ENCODE measurements at places on chromosomes 6 and 20. TPM values are rescaled to one million over a fixed set of nuclear protein-coding genes. Genes with fewer than 3 reads are reported as not detected.
A peak's percentile ranks its signal among the peaks of the same experiment; 100 is the strongest.

- no peak for DNase-seq
These were observed 13.4 kb downstream of the LINC00237 start for GRCh38 chr20:21092806-21093205.

GRCh38 chr6:107419733-107420132, 39.6 kb downstream of the PDSS2 start:
- no peak for DNase-seq

The RRAGD gene
- 22.3 TPM for total RNA-seq

- no peak for DNase-seq
These were observed 941.4 kb upstream of the MAN1A1 start for GRCh38 chr6:120290964-120291363.

The TMEM217 gene
- 0.46 TPM for total RNA-seq

- no peak for DNase-seq
These were observed 1.6 kb downstream of the SCAND1 start for GRCh38 chr20:35952480-35953386.

- DNase-seq = no peak
These were observed 7.1 kb downstream of the L3MBTL1 start for GRCh38 chr20:43514648-43514999.

DNA sequence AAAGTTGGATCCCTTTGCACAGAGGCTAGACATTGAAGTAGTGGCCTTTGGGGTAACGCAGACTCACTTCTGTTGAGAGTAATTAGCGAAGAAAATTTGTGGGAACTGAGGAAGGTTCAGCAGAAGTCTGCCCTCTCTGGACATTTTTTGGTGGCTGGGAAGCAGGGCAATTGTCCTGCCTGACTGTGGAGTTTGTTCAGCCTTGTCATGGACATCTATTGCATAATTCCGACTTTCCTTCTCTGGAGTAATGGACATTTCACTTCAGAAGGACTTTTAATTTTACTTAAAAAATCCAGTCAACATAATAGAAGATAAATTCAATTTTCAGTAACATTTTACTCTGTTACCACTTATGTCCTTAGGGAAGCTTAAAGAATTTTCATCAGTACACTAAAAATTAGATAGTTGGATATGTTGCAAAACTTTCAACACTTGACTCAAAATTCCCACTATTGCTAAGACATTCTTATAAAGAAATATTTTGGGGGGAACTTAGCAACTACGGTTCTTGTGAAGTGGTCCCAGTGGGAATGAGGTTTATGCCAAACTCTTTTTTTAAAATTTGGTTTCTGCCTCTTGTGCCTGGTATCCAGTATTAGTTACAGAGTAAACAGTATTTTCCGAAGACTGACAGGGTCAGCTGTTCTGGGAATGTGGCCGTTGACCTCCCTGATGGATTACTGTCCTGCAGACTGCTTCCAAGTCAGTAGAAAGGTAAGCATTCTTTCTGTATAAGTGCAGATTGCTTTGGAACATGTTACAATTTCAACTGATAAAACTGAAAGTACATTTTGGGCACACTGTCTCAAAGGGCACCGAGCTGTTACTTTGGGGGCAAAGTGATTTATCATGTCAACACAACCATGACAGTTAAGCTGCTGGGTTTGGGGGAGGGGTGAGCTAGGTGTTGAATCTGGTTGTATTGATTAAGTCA, 100.6 kb upstream of the MLIP start:
- DNase-seq = no peak

The ENPP5 gene
- total RNA-seq = 4.9 TPM

The EFCAB8 gene
- not detected for total RNA-seq

GRCh38 chr20:35333606-35334005, 41.4 kb upstream of the FAM83C start:
- no peak for DNase-seq

The OPN5 gene
- not detected for total RNA-seq

The CGA gene
- 5.5 TPM for total RNA-seq

GRCh38 chr6:85672050-85672449, 29.4 kb upstream of the SYNCRIP start:
- DNase-seq = no peak

The CCR6 gene
- total RNA-seq = 1.5 TPM

The C6orf163 gene
- 1.3 TPM for total RNA-seq

DNA sequence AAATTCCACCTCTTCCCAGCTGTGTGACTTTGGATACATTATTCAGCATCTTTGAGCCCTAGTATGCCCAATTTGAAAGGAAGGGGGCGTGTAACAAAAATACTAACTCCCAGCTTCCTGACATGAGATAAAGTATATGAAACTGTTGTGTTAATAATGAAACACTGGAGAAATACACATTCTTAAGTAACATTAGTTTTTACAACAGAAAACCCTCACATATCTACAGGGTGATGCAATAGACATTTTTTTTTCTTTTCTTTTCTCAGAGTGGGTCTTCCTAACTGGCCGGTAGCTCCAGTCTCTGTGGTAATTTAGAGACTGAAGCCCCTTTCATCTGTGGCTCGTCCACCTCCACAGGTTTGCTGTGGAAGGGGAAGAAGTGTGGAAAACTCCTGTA, 79.5 kb downstream of the CD83 start:
- no peak for DNase-seq

The FAM209A gene
- not detected for total RNA-seq

The MEP1A gene
- not detected for total RNA-seq

DNA sequence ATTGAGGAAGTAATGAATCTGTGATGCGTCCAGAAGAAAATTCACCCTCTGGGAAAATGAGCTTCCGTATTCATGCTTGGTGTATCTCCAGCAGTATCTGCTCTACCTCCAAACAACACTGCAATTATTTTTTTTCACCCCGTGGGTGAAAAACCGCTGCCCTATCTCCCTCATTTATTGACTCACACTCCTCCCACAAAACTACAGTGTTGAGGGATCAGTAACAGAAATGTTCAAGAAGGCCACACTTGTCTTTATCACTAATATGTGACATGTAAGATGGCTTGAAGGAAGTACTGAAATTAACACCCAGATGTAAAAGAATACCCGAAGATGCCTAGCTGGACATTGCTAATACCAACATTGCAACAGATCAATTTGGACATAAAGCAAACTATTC, 4.9 kb upstream of the TBX18 start:
- DNase-seq = no peak

GRCh38 chr20:3161316-3162079, 1.8 kb upstream of the FASTKD5 start:
- no peak for DNase-seq

The POLH gene
- 17.5 TPM for total RNA-seq

DNA sequence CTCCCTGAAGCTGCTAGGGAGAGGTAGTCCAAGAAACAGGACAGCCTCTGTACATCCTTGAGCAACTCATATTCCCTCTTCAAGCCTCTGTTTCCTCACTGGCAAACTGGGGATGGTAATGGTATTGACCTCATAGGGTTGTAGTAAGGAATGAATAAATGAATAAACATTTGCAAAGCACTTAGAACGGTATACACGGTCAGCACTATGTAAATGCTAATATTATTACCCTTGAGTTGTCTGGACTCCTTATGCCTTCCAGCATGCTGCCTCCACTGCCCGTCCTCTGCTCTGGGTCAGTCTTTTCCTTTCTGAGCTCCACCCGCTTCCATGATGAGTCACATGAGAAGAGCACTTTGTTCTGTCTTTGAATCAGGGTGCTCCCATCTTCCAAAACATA, 50.6 kb downstream of the KHDC1L start:
- DNase-seq = no peak

DNA sequence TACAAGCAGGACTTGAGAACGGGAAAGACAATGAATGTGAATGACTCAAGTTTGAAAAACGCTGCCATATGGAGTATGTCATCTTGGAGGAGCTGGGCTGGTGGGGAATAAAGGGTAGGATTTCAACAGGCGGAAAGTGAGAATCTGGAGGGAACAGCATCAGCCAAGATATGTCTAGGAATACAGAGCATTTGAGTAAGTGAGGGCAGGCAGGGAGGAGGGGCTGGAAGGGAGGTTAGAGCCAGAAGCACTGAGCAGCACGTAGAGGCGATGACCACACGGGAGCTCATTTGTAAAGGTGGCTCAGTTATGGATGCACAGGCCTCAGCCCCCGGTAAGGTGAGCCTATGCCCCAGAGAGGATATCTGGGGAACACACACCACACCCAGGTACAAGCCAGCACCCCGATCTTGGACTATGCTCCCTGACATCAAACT, 115.1 kb downstream of the ZMYND8 start:
- DNase-seq = no peak

The MUCL3 gene
- not detected for total RNA-seq

The ARMH2 gene
- total RNA-seq = not detected

- no peak for DNase-seq
These were observed 361.1 kb downstream of the FARS2 start for GRCh38 chr6:5622276-5623005.

DNA sequence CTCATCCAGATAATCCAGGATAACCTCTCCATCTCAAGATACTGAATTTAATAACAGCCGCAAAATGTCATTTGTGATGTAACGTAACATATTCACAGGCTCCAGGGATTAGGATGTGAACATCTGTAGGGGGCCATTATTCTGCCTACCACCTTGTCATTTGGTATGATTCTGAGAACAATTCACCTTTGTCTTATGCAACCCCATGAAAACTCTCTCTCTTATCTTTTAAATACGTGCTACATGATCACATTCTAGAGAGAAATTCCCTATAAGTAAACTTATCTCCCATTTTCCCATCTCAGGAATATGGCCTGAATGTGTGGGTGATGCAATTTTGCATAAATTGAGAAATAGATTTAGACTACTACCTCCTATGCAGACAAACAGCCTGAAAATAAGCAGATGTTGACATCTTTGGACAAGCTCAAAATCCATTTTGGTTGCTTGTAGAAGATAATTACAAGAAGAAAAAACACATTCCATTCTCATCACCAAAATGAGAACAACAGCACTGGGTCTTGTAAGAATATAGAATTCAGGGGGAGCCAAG, 255.4 kb upstream of the STXBP5 start:
- DNase-seq = no peak

The FABP7 gene
- 22.4 TPM for total RNA-seq

The CLIC5 gene
- total RNA-seq = 1.6 TPM

The ADGB gene
- 1.9 TPM for total RNA-seq

DNA sequence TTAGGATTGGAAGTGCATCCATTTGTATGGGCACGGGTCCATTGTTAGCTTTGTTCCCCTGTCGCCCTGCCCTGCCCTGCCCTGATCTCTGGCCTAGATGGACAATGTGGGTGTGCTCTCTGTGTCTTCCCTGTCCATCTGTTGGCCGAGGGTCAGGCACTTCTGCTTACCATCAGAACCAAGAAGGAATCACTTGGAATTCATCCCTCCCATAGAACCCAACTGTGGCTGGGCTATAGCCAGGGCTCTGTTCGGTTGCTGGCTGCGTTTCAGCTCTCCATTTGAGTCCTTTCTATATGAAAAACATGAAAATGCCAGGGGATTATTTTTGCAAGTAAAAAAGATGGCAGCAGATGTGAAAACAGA, 26.6 kb upstream of the TULP4 start:
- no peak for DNase-seq

- no peak for DNase-seq
These were observed 69.3 kb upstream of the STMND1 start for GRCh38 chr6:17032590-17032987.

The METTL24 gene
- total RNA-seq = 2.5 TPM

DNA sequence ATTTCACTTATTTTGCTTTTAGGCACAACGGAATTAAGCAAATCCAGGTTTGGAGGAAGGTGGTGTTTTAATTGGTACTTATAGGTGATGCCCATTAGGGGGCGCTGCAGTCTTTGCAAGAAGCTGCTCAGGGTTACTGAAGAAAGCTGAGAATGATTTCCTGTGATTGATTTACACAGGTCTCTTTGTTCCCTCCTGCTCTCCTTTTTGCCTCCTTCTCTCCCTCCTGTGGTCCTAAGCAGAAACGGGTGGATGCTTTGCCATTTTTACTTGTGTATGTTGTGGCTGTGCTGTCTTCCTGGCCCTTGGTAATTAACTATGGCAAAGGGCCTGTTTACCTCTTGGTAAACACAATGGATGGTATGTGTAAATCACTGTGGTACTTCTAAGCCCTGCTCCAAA, 97.8 kb downstream of the ANKS1A start:
- DNase-seq = peak; percentile 65

DNA sequence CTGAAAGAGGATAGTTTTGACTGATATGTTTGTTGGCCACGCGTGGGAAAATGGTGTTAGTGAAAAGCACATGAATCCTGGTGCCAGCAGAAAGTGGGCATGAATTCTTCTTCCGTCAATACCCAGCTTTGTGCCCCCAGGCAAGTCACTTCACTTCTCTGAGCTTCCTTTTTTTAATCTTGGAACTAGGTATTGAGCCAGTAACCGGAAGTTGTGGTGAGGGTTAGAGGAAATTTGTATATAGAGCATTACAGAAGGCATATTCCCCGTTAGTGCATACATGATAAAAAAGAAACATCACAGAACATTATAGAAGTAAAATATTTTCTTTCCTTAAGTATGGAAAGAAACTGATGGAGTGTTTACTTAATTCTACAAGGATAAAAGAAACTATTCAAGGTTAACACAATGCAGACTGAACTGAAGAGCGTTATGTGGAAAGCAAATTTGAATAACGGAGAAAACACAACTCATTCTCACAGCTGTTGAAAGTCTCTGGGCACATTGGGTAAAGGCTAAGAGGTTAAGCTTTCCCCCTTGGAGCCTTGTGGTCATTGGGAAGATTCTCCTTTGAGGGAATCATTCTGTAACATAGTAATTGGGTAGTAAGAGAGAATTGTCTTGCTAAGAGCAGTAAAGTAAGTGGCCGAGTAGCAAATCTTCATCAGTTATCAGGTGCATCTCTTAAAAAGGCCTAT, 223.1 kb downstream of the BCAS1 start:
- DNase-seq = no peak

The OR2J3 gene
- not detected for total RNA-seq

The ZSCAN23 gene
- 0.25 TPM for total RNA-seq

DNA sequence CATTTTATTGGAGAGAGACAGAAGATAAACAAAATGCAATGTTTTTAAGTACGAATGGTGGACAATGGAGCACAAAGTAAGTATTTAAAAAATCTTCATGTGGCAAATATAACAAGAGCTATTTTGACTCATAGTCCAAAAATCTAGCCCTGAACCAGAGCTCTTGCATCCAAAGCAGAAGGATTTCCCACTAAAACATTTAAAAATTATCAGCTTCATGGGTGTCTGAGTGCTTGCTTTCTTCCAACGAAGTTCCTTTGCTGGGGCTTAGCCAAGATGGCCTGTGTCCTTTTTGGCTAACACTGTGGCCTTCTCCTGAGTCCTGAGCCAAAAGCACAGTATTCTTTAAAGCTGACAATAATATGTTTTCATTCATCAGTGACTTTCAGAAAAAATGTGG, 161.7 kb downstream of the RIMS1 start:
- no peak for DNase-seq

The EPPIN gene
- not detected for total RNA-seq
